ENCODE measurements at places on chromosomes 7 and 10.

GRCh38 chr10:43594944-43595589 is 11.2 kb upstream of the ZNF485 start:
- no peak for DNase-seq

- no peak for DNase-seq
These were observed 2.6 kb downstream of the NRG3 start for GRCh38 chr10:81877596-81877995.

DNA sequence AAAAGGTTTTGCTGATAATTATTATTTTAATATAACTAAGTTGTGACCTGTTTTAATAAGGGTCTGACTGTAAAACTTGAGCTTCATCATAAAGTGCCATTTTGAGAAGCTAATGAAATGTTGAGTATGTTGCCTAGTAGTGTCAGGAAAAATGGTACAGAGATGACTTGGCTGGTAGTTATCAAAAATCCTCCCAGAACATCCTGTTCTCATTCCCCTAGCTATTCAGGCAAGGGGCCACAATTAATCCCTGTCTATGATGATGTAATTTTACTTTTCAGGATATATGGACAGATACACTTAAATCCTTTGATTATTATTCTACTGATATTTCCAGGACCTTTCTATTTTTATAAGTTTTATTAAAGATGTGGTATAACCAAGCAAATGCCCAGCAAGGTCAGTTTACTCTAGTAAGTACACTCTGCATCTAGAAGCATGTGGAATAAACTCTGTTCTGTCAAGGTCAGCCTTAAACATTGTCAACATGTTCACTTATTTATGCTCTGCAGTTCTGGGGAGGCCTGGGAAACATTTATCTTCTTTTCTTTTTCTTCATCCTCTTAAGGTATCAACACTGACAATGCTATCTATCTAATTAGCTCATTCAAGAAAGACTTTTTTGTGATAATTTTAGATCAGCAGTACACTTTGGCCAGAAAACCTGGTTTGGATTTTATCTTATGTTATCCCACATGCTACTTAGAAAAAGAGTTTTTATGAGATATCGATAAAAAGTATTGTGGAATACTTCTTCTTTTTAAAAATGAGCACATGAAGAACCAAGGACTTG is 32.1 kb downstream of the BTRC start:
- no peak for DNase-seq

DNA sequence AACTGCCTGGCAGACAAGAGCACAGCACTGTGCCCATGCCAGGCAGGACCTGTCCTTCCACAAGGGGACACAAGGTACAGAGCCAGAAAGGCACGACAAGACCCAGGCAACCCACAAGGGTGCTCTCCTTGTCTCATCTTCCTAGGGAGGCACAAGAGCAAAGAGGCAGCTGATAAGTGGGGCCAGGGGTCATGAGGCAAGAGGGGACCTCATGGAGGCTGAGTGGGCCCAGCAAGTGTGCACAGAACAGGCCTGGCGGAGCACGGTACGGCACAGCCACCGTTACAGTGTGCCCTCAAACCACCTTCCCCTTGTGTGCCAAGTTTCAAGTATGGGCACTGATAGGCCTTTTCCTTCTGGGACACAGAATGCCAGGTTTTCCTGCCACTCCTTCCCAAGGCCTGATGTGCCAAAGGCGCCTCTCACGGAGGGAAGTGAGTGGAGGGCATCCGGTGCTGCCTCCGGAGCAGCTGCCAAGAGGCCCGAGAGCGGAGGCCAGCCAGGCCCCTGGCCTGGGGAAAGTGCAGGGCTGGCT is 75.6 kb downstream of the FAM53B start:
- no peak for DNase-seq

DNA sequence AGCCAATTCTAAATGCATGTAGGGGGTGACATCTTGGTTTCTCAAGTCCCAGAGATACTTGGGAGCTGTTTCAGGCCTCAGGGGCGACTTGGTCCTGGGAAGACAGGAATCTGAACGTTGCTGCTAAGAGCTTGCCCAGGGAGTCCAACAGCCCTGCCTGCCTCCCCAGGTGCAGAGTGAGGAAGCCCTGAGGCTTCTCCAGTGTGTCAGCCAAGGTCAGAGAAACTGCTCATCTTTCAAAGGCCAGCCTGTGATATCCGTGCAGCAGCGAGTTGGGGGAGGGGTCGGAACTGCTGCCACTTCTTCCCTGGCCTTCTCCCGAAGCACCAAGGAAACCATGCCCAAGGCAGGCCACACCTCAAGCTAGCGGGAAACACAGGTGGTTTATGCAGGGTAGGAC is 9.7 kb downstream of the GDF2 start:
- no peak for DNase-seq

- peak; percentile 51 for DNase-seq
These were observed 60.4 kb downstream of the ADD3 start for GRCh38 chr10:110067960-110068770.

DNA sequence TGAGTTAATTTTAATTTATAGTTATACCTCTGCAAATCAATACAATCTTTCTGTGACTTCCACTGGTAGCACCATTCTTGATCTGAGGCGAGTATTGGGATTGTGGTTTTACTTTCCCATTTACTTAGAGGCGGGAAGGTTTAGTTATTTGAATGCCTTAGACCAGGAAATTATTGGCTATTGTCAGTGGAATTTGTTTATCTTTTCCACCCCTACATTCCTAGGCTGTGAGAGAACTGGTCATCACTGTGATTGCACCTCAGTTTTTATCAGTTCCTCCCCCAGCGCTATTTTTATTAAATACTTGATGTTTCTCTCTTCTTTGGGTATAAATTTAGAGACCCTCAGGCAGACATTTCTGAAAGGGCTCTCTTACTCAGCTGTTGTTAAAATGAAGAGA is 29.9 kb downstream of the CDK14 start:
- no peak for DNase-seq

- DNase-seq, result peak; percentile 81
These were observed 24.8 kb downstream of the FAM53B start for GRCh38 chr10:124719213-124719851.

DNA sequence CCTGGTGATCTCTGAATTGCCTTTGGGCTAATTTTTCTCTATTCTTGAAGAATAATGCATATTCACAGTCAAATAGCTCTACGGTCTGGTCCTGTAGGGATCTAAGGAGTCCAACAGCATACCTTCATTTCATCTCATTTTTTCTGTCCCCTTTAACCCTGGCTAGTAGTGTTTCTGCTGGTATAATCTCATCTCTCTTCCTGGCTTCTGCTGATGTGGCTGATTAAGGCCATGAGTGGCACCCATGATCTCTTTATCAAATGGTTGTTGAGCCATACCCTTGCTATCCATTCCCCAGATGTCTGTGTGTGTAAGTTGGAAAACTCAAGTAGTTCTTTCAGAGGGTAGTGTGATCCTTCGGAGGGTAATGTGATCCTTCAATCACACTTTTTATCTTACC is 119.5 kb downstream of the MARCHF5 start:
- no peak for DNase-seq

DNA sequence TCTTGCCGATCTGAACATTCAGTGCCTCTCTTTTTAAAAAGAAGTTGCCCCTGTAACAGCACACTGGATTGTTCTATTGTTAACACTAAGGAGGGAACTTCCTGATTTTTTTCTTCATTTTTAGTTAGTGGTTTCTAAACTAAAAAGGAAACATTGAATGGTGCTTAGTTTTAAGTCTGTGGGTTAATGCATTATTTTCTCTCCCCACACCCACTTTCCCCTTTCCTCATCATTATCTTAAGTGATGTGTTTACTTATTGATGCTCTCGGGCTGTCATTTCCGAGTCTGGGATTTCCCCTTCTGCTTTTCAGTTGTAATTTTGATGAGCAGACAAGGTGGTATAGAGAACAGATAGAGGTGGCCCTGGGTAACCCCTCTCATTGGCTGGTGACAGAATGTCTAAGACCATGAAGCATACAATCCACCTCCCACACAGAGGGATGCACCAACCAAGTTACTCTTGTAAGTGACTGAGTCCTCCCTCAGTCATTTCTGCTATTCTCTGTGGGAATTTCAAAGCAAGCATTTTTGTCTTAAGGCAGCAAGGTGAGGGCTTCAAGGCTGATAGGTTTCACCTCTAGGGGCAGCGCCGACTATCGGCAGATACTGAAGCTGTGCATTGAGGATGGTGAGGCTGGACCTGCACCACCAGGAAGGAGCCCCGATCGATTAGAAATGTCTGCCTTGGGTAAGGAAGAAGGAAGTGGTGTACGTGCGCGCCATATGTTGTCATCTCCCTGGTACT is 49.5 kb downstream of the CHN2 start:
- no peak for DNase-seq

- DNase-seq, result no peak
These were observed 48.7 kb downstream of the EPC1 start for GRCh38 chr10:32298075-32298812.

- DNase-seq, result no peak
These were observed 137.0 kb downstream of the PTPRN2 start for GRCh38 chr7:158450476-158451124.

- no peak for DNase-seq
These were observed 304.8 kb downstream of the GFRA1 start for GRCh38 chr10:115968236-115968635.

DNA sequence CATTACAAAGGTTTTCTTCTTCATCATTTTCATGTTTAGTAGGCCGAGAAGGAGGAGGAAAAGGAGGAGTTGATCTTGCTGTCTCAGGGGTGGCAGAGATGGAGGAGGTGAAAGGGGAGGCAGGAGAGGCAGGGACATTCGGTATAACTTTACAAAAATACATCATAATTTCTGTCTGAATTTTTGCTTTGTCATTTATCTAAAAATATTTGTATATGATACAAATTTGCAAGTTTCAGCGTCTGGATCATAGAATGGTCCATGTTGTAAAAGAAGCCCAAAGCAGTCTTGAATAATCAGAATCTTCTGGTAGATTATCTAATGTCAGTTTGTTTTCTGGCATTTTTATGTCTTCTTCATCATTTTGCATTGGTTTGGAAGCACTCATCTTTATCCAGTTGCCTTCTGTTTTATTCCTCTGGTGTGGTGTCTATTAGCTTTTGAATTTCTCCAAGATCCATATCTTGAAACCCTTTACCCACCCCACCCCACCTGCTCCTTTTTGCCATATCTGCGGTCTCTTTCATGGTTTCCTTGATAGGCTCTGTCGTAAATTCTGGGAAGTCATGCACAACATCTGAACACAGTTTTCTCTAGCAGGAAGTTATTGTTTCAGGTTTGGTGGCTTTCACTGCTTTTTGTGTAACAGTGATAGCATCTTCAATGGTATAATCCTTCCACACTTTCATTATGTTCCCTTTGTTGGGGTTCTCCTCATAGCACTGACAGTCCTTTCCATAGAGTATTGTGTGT is 95.0 kb downstream of the ST7 start:
- peak; percentile 12 for DNase-seq

DNA sequence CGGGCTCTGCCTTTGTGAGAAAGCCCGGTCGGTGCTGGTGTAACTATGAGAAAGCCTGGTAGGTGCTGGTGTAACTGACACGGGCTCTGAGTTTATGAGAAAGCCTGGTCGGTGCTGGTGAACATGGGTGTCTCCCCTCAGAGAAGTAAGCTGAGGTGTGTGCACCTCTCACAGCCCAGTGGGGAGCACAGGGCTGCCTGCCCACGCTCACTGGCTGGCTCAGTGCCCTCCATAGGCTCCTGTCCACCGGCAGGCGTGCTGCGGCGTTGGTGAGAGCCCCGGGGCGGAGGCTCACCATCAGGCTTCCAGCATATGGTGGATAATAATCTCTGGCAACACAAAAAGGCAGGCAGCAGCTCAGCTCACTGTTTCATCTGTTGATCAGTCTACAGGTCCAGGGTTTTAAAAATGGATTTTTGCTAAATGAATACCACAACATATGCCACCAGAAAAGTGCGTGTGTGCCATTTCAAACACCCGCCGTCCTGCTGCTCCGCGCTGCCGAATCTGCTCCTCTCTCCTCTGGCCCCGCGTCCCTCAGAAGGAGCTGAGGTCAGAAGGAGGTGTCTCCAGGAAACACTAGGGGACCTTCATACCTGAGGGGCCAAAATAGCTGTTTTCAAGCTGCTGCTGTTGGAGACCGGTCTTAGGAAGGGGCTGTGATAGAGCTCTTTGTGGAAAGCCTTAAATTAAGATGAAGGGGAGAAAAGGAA is 365.7 kb downstream of the DNAJB6 start:
- no peak for DNase-seq

GRCh38 chr7:159119851-159120539 is 24.7 kb downstream of the VIPR2 start:
- DNase-seq, result no peak

- DNase-seq, result no peak
These were observed 11.9 kb downstream of the POLR1F start for GRCh38 chr7:19696926-19697325.

GRCh38 chr10:117471344-117471874 is 71.1 kb upstream of the EMX2 start:
- DNase-seq, result no peak

DNA sequence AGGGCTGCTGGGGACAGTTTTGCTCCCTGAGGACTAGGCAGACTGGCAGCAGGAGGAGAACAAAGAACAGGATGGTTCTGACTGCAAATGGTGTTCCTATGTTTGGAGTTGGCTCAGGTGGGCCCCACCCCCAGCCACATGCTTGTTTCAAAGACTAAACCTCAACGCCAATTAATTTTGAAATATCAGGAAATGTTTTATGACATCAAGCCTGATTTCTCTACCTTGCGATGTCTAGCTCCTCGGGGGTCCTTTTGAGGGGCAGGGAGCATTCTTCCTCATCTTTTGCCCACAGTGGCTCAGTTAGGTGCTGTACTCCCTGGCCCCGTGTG is 4.1 kb upstream of the MYH16 start:
- no peak for DNase-seq
